ENCODE measurements at places on chromosomes 7 and 10. TPM values are rescaled to one million over a fixed set of nuclear protein-coding genes. Genes with fewer than 3 reads are reported as not detected.

GPR22 gene
- polyA plus RNA-seq: not detected

ENTPD7 gene
- polyA plus RNA-seq: 1.8 TPM

OR2A14 gene
- not detected for polyA plus RNA-seq

FBH1 gene
- 50.3 TPM for polyA plus RNA-seq

KCNIP2 gene
- 1.8 TPM for polyA plus RNA-seq

KLF14 gene
- polyA plus RNA-seq: 0.09 TPM

CC2D2B gene
- polyA plus RNA-seq: 0.38 TPM

MRC1 gene
- 2.2 TPM for polyA plus RNA-seq

ZPBP gene
- polyA plus RNA-seq: not detected
